DMS79 treated with DMSO at 0.1 percent for 48 hours (cell line): ENCODE measurements at places on chromosomes 3 and 15.

DNA sequence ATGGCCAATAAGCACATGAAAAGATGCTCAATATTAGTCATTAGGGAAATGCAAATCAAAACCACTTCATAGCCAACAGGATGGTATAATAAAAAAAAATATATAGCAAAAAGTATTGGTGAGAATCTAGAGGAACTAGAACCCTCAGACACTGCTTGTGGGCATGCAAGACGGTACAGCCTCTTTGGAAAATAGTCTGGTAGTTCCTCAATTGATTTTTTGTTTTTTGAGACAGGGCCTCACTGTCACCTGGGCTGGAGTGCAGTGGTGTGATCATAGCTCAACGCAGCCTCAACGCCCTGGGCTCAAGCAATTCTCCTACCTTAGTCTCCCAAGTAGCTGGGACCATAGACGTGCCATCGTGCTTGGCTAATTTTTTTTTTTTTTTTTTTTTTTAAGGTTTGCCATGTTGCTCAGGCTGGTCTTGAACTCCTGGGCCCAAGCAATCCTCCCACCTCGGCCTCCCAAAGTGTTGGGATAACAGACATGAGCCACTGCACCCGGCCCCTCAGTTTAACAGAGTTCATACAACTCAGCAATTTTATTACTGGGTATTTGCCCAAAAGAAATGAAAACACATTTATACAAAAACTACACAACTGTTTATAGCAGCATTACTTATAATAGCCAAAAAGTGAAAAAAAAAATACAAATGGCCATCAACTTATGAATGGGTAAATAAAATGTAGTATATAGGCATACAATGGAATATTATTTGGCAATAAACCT lies 5.1 kb downstream of the PRC1 start:
- DNase-seq: no peak

GRCh38 chr15:56988219-56988618 lies 69.8 kb downstream of the TCF12 start:
- no peak for DNase-seq

DNA sequence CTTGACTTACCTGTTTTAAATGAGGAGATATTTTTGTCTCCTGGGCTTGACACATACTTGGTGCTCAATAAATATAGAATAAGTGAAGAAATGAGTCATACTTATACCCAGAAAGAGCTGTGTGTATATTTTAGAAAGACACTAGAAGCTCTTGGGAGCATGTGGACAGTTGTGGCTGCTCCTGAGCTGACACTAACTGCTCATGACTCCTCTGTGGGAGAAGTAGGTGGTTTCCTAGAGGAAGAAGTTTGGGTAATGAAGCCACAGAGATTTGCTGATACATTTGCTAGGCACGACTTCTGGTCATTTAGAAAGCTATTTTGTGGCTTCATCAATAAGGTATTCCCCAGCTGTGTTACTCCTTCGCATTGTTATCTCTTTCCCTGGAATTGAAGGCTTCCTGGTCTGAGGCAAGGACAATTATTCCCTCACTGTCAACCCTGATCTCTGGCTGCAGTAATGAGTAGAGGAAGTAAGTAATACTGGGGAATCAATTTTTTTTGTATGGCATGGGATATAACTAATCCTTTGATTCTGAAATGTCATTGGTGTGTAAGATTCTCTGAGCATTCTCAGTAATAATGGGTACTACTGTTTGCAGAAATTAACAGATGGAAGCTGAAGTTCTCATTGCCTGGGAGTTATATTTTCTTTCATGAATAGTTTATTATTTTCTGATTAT lies 79.6 kb upstream of the DCBLD2 start:
- no peak for DNase-seq

DNA sequence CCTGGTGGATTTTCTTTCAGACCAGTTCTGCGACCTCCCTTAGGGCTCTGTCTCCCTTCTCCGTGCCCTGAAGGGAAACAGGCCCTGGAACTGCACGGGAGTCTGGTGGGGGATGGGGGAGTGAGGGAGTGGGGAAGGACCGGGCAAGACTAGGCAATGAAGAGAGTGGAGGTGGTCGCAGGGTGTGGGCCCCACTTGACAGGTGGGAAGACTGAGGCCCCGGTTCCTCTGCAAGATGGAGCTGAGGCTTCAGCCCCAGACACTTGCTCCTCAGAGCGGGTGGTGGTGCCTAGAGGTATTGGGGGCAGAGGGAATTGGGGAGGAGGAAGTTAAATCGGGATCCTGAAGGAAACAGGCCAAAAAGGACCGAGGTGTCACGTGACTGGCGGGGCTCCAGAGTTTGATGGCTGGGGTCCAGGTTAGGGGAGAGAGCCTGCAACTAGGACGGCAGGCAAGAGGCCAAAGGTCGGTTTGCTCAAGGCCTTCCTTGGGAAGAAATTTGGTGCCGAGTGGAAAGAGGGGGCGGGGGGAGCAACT lies 597 bp upstream of the CAMK1 start:
- no peak for DNase-seq
